Stimulated activated CD4-positive, alpha-beta T cell treated with anti-CD3 and anti-CD28 coated beads, TNF-alpha, amount 100 ng/mL, for 1 hour (primary cell): ENCODE measurements at places on chromosomes 4 and X.
A peak's percentile ranks its signal among the peaks of the same experiment; 100 is the strongest.

DNA sequence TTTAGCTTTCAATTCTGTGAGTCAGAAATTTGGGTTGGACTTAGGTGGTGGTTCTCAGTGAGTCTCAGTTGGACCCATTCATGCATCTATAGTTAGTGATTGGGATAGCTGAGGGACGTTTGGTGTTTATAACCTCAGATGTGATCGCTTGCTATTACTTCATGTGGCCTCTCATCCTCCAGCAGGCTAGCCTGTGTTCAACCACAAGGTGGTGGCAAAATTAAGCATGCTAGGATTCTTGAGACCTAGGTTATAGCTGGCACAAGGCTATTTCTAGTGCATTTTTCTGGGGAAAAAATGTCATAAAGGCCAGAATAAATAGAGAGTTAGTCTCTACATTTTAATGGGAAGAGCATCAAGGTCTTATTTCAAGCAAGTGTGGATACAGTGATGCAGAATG, 10.9 kb upstream of the GRPR start:
- DNase-seq: no peak

GRCh38 chrX:38796946-38797345, 4.3 kb upstream of the MID1IP1 start:
- DNase-seq: no peak

DNA sequence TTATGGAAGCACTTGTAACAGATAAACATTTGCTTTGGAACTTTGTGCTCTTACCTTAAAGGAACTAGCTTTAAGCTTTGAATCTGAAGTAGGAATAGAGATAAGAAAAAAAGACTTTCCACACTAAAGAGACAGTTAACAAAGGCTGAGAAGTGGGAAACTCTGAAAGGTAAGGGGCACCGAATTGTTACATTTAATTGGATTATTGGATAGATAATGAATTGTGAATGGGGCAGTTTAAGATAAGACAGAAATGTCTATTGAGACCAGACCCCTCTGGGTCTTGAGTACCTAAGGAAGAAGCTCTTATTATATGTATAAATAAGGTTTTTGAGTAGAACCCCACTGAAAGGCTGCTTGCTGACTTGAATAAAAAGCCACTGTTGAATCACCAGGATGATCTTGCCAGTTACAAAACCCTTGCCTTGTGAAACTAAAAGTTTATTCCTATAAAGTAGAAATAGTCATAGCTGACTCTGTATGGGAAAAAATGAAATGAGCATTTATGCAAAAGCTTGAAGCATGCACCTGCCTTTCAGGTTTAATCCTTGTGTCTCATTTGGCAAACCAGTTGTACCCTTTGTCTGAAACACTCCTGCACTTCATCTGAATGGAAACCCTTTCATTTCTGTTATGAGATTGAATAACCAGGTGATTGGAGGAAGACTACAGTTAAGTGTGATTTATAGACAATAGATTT, 423.2 kb downstream of the RPA4 start:
- no peak for DNase-seq

GRCh38 chrX:3176439-3176820, 135.2 kb downstream of the ARSF start:
- DNase-seq: no peak

DNA sequence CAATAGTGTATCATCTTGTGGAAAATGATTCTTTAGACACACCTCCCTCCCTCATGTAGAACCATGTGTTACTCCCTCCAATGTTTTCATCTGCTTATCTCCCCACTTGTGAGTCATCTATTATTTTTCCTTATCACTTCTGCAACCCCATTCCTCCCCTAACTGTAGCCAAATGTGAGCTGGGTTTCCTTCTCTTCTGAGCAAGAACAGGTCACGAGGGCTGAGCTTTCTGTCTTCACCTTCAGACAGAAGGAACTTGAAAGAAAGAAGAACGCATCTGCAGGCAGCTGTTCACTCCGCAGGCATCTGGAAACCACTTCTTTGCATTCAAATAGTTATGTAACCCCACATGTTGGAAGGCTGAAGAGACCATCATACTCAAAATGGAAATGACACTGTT, 1.8 kb downstream of the PPP1R2C start:
- no peak for DNase-seq

- no peak for DNase-seq
Observed at GRCh38 chr4:183826461-183826860, 78.6 kb upstream of the STOX2 start.

GRCh38 chrX:118261151-118261550, 84.8 kb upstream of the WDR44 start:
- no peak for DNase-seq

GRCh38 chr4:11312389-11312788, 116.3 kb downstream of the HS3ST1 start:
- no peak for DNase-seq

GRCh38 chr4:137425281-137425680, 107.0 kb downstream of the PCDH18 start:
- no peak for DNase-seq

GRCh38 chrX:105241056-105241455, 20.6 kb upstream of the TEX13A start:
- DNase-seq: no peak

DNA sequence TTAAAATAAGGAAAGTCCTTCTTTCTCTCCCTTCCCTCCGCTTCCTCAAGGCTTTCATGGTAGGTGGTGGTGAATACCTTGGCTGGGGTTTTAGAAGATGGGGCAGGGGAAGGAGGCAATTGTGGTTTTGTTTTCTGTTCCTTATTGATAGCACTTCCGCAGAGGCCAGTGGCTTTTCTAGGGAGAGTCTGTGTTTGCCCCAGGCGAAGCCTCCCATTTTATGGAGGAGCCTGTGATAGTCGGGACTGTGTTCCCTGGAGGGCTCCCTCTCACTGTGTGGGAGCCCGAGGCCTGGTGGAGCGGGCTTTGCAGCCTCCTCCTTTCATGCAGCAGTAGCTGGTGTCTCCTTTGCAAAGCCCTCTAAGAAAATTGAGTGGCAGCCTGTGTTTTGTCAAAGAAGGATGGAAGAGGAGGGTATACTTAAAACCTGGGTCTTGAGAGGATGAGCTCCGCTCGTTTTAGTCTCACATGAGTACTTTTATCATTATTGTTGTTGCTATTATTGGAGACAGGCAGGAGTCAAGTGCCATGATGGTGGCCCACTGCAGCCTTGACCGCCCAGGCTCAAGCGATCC, 29.8 kb upstream of the STOX2 start:
- no peak for DNase-seq

GRCh38 chr4:117357866-117358265, 272.5 kb upstream of the TRAM1L1 start:
- no peak for DNase-seq

GRCh38 chr4:151738720-151739517, 21.9 kb downstream of the GATB start:
- no peak for DNase-seq

DNA sequence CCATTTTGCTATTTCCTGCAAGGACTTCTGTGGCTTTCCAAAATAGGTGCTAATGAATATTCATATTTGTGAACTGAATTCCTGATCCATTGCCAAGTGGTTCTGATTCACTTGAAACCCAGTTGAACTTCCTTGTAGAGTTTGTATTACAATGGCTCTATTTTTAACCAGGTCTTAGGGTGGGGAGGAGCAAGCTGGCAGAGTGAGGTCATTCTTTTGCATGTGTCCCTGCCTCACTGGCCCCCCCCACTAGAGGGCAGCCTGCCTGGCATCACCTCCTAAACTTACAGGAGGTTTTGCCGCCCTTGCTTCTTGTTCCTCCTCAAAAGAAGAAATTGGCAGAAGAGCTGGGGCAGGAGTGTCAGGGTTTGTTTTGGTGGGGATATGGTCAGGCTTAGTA, 10.5 kb downstream of the PTTG2 start:
- DNase-seq: peak; percentile 53

DNA sequence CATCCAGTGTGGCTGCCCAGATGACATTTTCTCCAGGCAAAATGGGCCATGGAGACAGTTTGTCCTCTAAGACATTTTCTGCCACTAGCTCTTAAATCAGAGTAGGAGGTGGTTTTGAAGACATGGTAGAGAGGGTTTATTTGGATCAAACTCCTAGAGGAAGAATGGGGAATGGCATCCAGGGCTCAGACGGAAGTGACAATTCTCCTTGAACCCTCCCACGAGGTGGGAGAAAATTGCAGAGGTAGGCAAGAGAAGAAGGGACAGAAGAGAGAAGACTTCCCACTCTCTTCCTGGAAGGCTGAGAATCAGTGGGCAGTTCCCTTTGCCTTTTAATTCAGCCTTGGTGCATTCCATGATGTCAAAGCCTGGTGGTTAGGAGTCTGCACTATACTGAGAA, 194.0 kb downstream of the SMIM20 start:
- no peak for DNase-seq

DNA sequence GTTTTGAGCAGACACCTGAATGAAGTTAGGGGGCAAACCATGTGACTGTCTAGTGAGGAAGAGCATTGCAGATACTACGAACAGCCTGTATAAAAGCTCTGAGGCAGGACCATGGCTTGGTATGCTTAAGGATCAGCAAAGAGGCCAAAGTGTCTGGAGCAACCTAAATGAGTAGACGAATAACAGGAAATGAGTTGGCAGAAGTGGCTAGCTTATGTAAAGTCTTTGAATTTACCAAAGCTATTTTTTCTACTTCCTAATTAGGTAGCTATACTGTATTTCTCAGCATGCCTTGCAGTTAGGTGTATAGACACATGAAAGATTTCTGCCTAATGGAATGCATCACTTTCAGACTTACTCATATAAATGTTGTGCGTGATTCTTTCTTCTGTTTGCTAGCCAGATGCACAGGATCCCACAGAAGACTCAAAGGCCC, 9.3 kb upstream of the GPRIN3 start:
- DNase-seq: no peak

DNA sequence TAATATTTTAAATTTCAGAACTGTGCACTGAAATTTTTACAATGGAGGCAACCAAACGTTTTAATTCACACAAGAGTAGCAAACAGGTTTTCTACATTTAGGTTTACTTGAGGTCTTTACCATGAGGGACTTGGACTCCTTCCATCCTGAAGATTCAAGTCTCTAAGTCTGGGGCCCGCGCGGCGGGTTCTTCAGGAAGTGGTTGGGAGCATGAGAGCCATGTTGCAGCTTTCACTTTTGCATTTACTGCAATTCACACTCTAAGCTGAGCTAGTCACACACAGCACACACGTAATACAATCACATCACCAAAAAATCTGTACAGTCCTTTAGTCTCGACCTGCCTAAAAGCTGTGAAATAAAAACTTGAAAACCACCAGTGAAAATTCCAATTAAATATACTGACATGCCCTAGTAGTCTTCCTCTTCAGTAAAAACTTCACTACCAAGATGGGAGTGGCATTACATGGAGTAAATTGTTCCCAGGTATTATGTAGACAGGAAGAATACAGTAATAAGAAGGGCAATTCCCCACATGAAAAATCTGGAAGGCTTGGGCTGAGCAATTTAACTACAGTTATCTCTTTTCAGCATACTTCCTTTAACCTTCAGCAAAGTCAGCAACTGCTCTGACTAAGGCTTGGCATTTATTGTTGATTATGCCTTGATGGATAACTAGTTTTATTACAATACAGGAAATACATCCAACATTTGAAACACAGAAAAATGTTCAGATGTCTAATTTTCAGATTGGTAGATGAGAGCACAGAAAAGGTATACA, 571.1 kb upstream of the DIPK2B start:
- DNase-seq: no peak

GRCh38 chr4:80610199-80610598, 274.7 kb downstream of the CFAP299 start:
- DNase-seq: no peak

GRCh38 chr4:133581996-133582619, 433.0 kb downstream of the PCDH10 start:
- no peak for DNase-seq

GRCh38 chrX:110436523-110436922, 77.9 kb downstream of the RTL9 start:
- DNase-seq: no peak

- DNase-seq: no peak
Observed at GRCh38 chr4:26503427-26503826, 13.1 kb upstream of the CCKAR start.

- no peak for DNase-seq
Observed at GRCh38 chr4:123443401-123444289, 47.0 kb downstream of the SPRY1 start.

DNA sequence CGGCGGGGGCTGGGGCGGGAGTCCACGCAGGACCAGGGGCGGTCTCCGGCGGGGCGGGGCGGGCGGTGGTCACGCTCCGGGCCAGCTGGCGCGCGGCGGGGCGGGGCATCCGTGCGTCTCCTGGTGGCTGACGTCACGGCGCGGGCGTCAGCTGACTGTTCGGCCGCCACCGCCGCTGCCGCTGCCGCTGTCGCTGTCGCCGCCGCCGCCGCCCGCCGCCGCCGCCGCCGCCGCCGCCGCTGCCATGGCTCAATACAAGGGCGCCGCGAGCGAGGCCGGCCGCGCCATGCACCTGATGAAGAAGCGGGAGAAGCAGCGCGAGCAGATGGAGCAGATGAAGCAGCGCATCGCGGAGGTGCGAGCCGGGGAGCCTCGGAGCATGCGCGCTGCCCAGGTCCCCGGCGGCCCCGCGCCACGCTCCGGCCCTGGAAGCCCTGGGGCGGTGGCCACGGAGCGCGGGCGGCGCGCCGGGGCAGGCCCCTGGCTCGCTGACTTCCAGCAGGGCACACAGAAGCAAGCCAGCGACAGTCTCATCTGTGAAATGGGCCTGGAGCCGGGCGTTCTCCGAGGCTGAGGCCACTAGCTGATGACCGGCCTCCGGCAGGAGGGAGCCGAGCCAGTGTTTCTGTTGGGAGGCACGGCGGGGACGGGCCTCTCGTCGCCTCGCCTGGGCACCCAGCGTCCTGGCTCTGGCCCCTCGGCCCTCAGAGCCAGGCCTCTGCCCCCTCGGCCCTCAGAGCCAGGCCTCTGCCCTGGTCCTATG, at the start of gene FAM50A:
Gene FAM50A (plus strand): TSS at position 150 of the 763 bp plus-strand sequence. CDS start 95 bp downstream, at position 245.
- peak; percentile 13 for DNase-seq
